ENCODE measurements at places on chromosomes 3 and 15.

DNA sequence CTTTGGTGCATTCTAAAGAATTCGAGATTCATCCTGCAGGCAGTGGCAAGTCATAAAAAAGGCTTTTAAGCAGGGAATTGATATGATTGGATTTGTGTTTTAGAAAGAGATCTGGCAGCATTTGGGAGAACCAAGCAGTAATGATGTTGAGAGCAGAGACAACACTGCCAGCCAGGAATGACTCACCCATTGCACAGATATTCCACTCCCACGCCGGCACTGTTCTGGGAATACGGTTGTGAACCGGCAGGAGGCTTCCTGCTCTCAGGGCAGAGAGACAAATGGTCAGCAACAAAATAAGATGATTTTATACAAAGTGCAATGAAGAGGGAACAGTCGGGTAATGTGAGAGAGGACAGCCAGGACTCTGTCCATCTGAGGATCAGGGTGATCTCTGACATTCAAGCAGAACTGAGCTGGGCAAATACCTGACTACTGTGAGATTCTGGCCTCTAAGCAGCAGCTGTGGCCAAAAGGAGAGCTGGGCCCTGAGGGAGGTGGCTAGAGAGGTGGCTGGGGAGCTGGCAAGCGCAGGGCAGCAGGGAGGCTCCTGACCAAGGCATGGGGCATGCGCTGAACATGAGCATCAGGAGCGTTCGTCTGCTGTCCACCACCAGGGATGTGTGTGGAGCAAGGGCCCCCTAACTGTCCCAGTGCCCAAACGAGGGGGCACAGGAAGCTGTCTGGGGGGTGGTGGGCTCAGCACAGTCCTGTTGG lies 56.1 kb upstream of the PLXNA1 start:
- peak; percentile 49 for DNase-seq
- H3K36me3 ChIP-seq, result no peaks in the 10 kb centered on the region
- no peak overlapping the region for H3K4me3 ChIP-seq
- H3K27me3 ChIP-seq, result no peaks in the 10 kb centered on the region
- H3K27ac ChIP-seq, result peak overlapping the region; percentile 2

DNA sequence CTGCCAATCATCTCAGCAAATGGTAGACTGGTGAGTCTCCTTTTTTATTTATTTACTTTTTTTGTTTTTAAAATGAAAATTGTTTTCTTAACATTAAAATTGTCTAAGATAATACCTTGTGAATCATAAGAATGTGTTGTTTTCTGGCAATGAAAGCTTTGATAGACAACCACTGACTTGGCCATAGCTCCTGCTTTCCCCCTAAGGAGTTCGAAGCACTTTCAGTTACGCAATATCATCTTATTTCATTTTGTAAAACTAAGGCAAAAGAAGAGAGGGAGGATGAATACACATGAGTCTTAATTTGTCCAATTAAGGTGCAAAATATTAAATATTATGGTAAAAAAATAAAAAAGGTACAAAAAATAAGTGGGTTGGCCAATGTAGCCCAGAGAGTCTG lies 74.8 kb upstream of the PLCL2 start:
- no peak for DNase-seq
- no peaks in the 10 kb centered on the region for H3K27me3 ChIP-seq
- no peak overlapping the region for H3K4me3 ChIP-seq
- no peaks in the 10 kb centered on the region for H3K36me3 ChIP-seq

DNA sequence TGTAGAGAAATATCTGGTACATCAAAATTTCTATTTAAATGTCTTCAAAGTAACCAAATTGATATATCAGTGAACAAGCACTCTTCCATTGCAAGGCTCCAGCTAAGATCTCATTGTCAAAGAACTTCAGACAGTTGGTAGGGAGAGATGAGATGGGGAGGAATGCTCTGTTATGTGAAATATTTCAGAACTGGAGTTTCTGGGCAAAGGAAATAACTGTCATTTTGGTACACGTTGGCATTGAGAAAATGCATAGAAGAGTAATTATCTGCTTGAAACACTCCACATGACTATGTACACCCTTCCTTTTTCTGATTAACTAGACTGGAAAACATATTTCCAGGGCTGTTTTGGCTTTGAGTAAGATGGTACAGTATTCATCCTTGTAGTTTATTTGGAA lies 297.5 kb upstream of the RASGRP1 start:
- DNase-seq, result no peak
- H3K4me1 ChIP-seq, result no peaks in the 10 kb centered on the region
- no peaks in the 10 kb centered on the region for H3K36me3 ChIP-seq
- no peaks in the 10 kb centered on the region for H3K27me3 ChIP-seq
- no peak overlapping the region for H3K27ac ChIP-seq
- no peak overlapping the region for H3K4me3 ChIP-seq

DNA sequence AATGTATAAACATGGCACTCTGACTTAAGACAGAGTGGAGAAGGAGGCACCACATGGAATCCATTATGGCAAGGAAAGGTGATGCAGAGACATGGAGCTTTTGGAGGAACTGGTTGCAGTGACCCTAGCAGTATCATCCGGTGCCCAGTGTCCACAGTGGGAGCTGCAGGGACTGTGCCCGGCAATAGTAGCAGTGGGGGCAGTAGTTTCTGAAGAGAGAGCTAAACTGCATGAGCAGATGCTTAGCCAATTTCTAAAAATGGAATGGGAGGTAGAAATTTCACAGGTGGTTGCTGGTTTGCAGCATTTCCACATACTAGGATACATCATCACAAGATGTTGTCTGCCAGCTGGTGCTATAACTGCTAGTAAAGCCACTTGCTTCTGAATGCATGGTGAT lies 7.8 kb upstream of the TM2D3 start:
- no peak overlapping the region for H3K27ac ChIP-seq
- H3K4me1 ChIP-seq, result peaks cover 4% of the 10 kb centered on the region
- no peak overlapping the region for H3K4me3 ChIP-seq
- no peaks in the 10 kb centered on the region for H3K27me3 ChIP-seq
- no peak for DNase-seq

- H3K27me3 ChIP-seq, result no peaks in the 10 kb centered on the region
- no peak for DNase-seq
- no peak overlapping the region for H3K4me3 ChIP-seq
- H3K27ac ChIP-seq, result no peak overlapping the region
Observed at GRCh38 chr3:23376516-23377248, 173.6 kb downstream of the UBE2E2 start.

GRCh38 chr15:67180514-67181191 lies 73.8 kb downstream of the AAGAB start:
- no peak overlapping the region for H3K27ac ChIP-seq
- peaks cover 53% of the 10 kb centered on the region for H3K36me3 ChIP-seq
- H3K4me1 ChIP-seq, result peaks cover 14% of the 10 kb centered on the region

- H3K4me1 ChIP-seq, result peaks cover 40% of the 10 kb centered on the region
- H3K27ac ChIP-seq, result peak overlapping the region; percentile 13
- no peaks in the 10 kb centered on the region for H3K27me3 ChIP-seq
Observed at GRCh38 chr3:36926292-36926897, 18.5 kb downstream of the TRANK1 start.

- no peaks in the 10 kb centered on the region for H3K27me3 ChIP-seq
- H3K27ac ChIP-seq, result peak overlapping the region; percentile 24
- peaks cover 9% of the 10 kb centered on the region for H3K4me1 ChIP-seq
- H3K36me3 ChIP-seq, result peaks cover 6% of the 10 kb centered on the region
- H3K4me3 ChIP-seq, result no peak overlapping the region
Observed at GRCh38 chr3:45683417-45684326, 5.5 kb upstream of the SACM1L start.

- H3K36me3 ChIP-seq, result no peaks in the 10 kb centered on the region
- H3K27me3 ChIP-seq, result peaks cover 16% of the 10 kb centered on the region
- DNase-seq, result peak; percentile 28
- no peak overlapping the region for H3K4me3 ChIP-seq
- no peak overlapping the region for H3K27ac ChIP-seq
- H3K4me1 ChIP-seq, result no peaks in the 10 kb centered on the region
Observed at GRCh38 chr3:186425788-186426730, 64.0 kb upstream of the DGKG start.

DNA sequence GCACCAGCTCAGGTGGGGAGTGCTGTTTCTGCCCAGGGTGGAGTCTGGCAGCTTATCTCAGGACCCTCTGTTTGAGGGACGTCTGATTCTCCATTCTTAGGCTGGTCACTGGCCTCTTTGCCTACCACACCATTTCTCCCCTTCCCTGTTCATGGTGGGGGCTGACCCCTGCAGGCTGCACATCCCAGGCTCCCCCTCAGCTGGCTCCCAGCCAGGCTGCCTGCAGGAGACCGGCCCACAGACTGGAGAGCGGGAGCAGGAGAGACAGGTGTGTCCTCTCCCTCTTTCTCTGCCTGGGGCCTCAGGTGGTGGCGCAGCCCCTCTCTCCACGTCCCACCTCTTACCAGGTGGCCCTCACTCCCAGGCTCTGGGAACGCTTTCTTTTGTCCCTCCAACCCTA lies 60.8 kb downstream of the RAB11A start:
- no peak for DNase-seq
- H3K4me3 ChIP-seq, result no peak overlapping the region
- H3K27ac ChIP-seq, result no peak overlapping the region
- H3K36me3 ChIP-seq, result no peaks in the 10 kb centered on the region
- peaks cover 8% of the 10 kb centered on the region for H3K4me1 ChIP-seq

DNA sequence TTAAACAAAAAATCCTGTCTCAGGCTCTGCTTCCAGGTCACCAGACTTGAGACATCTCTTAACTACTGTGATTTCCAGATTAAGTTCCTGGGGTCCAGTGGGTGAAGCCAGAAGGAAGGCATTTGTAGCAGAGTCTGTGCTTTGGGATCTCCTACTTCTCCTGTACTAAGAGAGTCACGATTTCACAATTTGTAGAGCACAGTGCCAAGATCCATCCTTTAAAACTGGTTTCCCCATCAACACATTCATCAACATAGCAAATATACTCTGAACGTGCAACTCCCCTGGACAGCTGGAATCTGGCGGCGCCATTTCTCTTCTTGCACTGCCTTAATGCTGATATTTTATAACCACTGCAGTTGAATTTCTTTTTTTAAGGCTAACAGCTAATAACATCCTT lies 33.2 kb downstream of the CDCP1 start:
- DNase-seq, result no peak
- peak overlapping the region; percentile 21 for H3K27ac ChIP-seq
- peaks cover 6% of the 10 kb centered on the region for H3K4me1 ChIP-seq
- no peaks in the 10 kb centered on the region for H3K27me3 ChIP-seq

DNA sequence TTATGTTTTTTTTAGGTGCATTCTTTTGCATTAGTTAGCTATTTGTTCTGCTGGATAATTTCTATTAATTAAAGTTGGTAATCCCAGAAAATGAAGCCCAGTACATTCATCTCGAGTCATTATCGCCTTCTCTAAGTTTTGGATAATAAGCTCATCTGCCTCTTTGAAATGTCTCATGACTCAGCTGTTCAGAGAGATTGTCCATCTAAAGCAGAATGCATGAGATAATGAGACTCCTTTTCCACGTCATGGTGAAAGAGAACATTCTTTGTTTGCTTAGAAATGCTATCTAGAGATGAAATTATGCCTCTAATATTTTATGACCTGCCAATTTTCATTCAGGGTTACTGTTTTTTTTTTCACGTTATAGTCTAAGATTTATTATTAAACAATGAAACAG lies 374.7 kb upstream of the GOLIM4 start:
- no peaks in the 10 kb centered on the region for H3K36me3 ChIP-seq
- no peak for DNase-seq
- no peaks in the 10 kb centered on the region for H3K4me1 ChIP-seq
- no peak overlapping the region for H3K27ac ChIP-seq

DNA sequence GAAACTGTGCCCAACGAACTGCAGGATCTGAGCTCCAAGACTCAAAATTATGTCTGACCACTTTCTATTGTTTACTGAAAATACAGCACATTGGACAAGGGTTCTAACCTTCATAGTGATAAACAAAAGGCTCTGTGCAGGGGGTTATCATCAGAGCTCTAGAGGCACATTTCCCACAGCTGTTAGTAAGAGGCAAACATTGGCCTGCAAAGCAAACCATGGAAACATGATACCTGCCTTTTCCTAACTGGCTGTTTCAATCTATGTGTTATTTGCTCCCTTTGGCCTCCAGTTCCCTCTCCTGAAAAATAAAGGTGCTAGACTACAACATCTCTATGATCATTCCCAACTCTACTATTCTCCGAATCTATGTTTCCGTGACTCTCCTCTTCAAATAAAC lies 159.7 kb upstream of the ARHGEF26 start:
- no peak overlapping the region for H3K4me3 ChIP-seq
- H3K27ac ChIP-seq, result no peak overlapping the region
- no peak for DNase-seq
- H3K36me3 ChIP-seq, result no peaks in the 10 kb centered on the region
- no peaks in the 10 kb centered on the region for H3K4me1 ChIP-seq

GRCh38 chr15:49438962-49439631 lies 16.1 kb downstream of the FGF7 start:
- H3K27me3 ChIP-seq, result no peaks in the 10 kb centered on the region
- H3K27ac ChIP-seq, result peak overlapping the region; percentile 29
- peaks cover 3% of the 10 kb centered on the region for H3K4me1 ChIP-seq
- no peaks in the 10 kb centered on the region for H3K36me3 ChIP-seq

DNA sequence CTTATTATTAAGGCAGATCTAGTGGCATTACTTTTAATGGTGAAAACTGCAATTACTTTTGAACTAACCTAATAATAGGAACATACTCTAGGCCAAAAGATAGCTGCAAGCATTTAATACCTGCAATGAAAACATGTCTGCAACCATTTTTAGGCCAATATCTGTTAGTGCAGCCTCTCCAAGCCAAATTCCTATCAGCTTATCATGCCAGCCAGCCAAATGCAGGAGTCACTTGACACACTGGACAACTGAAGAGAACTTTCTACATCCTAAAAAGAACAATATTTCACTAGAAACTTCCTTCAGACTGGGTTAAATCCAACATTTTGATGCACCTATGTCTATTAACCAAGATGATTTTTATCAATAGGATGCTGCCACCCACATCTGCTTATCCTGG lies 33.8 kb downstream of the CCDC54 start:
- no peaks in the 10 kb centered on the region for H3K27me3 ChIP-seq
- H3K4me3 ChIP-seq, result no peak overlapping the region

DNA sequence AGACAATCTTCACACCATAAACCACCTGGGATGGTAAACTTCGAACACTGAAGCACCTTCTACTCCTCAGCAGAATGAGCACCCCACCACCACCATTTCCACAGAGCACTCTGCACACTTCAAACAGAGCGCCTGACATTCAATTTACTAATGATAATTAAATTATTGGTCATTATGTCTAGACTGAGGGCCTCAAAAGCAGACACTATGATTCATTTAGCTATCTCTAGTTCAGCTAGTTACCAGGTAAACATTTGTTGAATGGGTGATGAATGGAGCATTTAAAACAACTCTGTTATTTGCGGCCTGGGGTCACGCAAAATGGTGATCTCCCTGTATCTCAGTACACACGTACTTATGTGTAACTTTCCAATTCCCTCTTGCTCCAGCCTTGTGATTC lies 40.9 kb downstream of the ACAP2 start:
- H3K4me1 ChIP-seq, result no peaks in the 10 kb centered on the region
- DNase-seq, result no peak
- H3K27ac ChIP-seq, result no peak overlapping the region
- H3K36me3 ChIP-seq, result no peaks in the 10 kb centered on the region
- H3K4me3 ChIP-seq, result no peak overlapping the region

DNA sequence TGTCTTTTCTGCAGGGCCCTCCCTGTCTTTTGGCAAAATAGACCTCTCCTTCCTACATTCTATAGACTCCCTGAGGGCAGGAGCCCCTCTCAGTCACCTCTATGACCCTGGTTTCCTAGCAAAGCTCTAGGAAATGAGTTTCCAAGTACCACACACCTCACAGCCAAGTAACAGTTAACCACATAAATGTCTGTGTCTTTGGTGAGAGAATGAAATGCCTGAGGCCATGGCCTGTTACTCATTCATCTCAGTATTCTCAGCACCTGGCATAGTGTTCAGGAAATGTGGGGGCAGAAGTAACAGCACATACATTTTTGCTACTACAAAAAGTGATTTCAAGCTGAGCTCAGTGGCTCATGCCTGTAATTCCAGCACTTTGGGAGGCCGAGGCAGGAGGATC lies 21.0 kb downstream of the RFT1 start:
- no peak for DNase-seq
- H3K4me1 ChIP-seq, result peaks cover 2% of the 10 kb centered on the region
- H3K36me3 ChIP-seq, result peaks cover 5% of the 10 kb centered on the region
- H3K27ac ChIP-seq, result no peak overlapping the region
